ENCODE measurements at places on chromosomes 1 and 21. TPM values are rescaled to one million over a fixed set of nuclear protein-coding genes. Genes with fewer than 3 reads are reported as not detected.

DNA sequence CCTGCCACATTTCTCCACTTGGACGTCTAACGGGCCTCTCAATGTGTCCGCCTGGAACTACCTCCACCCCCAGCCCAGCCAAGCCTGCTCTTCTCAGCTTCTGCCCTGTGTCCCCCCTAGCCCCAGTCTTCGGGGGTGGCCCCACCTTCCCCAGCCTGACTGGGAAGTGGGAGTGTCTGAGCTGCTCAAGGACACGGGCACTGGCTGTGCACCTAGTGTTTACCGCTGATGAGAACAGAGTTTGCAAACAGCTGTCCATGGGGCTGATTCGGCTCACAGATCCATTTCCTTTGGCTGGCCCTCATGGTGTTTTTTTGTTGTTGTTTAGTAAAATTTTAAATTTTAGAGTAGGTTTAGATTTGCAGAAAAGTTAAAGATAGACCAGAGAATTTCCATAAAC is 121.1 kb downstream of the PTPRU start:
- ATAC-seq = no peak

Gene NPHS2
- total RNA-seq = not detected

Gene EYA3
- total RNA-seq = 18.9 TPM

DNA sequence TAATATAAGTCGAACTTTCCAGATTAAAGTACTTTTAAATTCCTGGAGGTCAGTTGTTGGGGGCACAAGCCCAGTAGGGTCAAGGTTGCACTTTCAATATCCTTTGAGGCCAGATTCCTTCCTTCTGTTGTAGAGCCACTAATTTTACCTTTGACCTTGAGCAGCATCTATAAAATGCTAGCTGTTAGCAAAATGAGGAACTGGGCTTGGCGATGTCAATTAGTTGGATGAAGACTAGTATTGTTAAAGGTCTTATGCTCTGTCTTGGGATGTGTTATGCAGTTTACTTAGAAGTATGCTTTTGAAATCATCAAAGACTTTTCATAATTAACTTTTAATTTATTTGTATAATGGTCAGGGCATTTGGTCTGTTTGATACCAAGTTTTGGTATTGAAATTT is 425.9 kb upstream of the PROX1 start:
- no peak for ATAC-seq

DNA sequence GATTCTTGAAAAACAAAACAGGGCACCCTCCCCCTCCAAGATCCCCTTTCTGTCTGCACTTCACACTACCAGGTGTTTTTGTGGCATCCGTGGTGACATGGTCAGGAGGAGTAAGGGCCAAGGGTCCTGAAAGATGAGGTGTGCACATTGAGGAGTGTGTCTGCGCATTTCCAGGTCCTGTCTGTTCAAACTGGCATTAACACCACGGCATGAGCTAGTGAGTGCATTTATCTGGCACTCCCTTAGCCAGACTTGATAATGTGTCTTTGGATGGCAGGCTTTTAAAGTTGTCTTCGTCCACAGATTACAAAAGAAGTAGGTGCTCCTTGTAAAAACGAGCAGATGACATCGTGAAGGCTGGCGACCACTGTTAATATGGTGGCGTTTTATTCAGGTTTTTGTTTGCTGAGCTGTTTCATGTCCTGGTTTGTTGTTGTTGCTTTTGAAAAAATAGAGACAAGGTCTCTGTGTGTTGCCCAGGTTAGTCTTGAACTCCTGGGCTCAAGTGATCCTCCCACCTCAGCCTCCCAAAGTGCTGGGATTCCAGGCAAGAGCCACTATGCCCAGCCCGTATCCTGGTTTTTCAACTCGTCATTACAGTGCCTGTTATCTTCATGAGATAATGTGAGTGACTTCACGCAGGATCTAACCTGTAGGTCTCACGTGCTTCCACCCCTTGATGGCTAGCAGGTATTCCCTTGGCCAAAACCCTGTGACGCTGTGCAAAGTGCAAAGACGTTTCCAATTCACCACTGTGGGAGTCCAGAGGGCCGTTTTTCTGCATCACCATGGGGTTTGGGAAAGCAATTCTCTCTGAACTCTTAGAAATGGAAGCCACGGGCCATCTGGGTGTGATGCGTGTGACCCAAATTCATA is 4.2 kb downstream of the TMEM51 start:
- no peak for ATAC-seq

DNA sequence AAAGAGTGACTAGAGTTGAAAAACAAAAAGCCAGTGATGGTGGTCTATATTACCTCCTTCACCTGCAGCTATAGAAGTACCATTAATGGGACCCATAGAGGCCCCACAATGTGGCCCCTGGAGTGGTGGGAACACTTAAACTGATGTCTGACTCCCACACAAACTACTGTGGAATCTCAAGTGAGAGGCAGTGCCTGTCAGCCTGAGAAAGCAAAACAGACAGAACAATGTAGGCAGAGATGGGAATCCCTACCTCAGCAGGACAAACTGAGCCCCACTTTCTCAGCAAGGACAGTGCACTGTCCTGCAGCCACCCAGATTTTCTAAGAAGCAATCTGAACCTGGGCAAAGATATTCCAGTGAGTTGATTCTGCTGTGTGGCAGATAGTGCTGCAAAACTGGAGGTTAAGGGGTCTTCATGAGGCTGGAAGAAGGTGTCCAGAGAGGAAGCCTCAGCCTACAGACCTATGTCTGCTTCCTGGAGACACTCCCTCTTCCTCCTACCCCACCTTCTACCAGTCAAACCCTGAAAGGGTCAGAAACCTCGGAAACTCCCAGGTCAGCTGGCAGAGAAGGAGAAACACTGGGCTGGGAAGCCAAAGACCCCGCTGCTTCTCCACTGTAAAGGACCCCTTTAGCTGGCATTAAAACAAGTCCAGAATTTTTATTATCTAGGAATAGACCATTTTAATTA is 228.7 kb downstream of the C1orf94 start:
- no peak for ATAC-seq

- ATAC-seq = no peak
Observed at GRCh38 chr1:15637826-15638225, 20.6 kb downstream of the DDI2 start.

GRCh38 chr21:45932922-45933502 is 48.6 kb upstream of the COL6A1 start:
- no peak for ATAC-seq

Gene RIPPLY3
- not detected for total RNA-seq

DNA sequence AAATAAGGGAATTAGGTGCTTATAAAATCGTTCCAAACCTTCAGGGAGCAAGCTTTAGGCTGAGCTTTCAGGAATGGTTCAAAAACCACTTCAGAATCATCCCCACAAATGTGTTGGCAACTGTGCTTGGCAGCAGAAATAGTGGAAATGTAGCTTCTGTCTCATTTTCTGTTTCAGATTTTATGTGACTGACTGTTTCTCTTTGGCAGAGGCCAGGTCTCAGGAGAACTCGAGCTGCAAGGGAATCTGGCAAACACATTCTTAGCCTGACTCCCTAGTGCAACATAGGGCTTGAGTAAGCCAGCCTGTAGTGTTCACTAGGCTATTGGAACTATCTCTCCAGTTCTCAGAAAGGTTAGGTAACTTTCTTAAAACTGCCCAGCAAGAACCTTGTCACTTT is 128.6 kb downstream of the PLA2G4A start:
- ATAC-seq = no peak

Gene LEFTY2
- total RNA-seq = not detected

DNA sequence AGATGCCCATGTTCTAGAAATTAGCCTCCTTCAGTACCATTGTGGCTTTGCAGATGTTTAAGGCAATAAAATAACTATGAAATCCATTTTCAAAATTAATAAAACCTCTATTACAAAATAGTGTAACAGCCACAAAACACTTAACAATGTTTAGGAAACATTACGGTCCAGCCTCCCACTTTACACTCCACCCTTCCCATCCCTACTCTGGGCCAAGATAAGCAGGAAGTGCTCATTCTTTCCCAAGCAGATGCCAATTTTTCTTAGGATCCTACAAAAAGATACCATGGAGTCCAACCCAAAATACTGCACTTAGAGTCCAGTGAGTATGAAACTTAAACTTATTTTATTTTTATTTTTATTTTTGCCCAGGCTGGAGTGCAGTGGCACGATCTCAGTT is 150.8 kb downstream of the NR5A2 start:
- no peak for ATAC-seq

Gene PLA2G5
- 0.52 TPM for total RNA-seq

Gene FAM151A
- total RNA-seq = not detected

Gene SPRR2A
- total RNA-seq = 5,244 TPM

- no peak for ATAC-seq
Observed at GRCh38 chr21:41381731-41382130, 19.9 kb downstream of the MX2 start.

Gene HSD3B2
- 0.32 TPM for total RNA-seq

DNA sequence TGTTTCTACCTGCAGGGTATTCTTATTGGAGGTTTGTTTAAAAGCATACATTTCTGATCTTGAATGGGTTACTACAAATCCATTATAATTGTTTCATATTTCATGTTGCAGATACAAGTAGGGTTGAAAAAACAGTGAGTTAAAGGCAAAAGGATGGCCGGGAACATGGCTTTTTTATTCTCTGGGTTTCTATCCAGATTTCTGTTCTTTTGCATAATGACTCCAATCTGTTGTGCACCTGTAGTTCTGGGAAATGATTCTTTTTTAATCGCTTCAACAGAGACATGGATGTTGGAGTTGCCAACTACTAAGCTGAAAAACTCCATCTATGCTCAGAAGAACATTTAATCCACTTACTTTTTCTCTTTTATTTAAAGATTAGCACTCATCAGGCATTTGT is 2.7 kb upstream of the ADAMTS1 start:
- ATAC-seq = no peak

Gene BGLAP
- 0.28 TPM for total RNA-seq

- no peak for ATAC-seq
Observed at GRCh38 chr1:213615226-213615916, 372.4 kb upstream of the PROX1 start.

- ATAC-seq = peak; percentile 85
Observed at GRCh38 chr1:201460814-201461644, 8.0 kb downstream of the PHLDA3 start.

All from esophagus mucosa (tissue), 1 donor.